ENCODE measurements at places on chromosomes 2 and 18.

DNA sequence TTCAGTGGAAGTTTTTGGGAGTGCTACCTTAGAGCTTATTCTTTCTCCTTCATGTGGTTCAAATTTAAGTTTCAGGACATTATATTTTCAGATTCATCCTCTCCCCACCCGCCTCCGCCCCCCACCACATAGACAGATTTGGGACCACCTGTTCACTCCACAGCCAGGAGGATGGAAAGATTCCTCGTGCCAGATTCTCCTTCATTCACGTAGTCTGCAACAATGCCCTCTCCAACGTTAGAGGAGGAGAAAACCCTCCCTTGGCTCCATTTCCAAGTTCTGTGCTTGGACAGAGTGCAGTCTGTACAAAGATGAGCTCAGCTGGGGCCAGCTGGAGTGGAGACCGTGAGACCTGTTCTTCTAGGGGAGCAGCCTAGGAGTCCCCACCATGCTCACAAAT, 26.2 kb downstream of the POU3F3 start:
- no peak for DNase-seq

DNA sequence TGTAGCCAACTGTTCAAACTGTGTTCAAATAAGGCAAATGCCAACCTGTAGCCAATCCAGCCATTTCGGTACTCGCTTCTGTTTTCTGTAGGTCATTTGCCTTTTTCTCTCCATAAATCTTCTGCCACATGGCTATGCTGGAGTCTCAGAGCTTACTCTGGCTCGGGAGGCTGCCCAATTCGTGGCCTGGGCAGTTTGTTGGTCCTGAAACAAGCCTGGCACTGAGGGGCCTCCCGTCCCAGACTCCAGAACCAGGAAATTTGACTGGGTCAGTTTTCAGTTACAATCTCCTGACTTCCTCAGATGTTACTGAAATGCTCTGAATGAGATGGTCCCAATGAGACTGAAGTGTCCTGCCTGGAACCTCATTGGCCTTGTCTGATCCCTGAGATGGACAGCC, 120.8 kb upstream of the NPAS2 start:
- DNase-seq, result no peak

DNA sequence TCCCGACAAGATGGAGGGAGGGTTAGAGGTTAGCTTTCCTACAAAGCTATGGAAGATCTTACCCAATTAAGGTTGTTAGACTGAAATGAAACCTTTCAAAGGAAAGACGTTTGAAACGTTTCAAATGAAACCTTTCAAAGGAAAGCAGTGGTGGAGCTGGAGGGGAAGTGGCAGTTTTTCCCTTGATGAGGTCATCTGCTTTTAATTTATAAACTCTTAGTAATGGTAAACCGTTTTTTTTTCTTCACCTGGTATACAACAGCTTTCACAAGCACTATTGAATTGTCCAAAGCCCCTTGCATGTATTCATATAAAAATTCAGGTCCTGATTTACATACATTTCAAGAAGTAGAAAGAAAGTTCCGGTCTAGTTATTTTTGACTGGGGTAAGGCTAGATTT, 7.4 kb downstream of the PMAIP1 start:
- DNase-seq, result no peak

DNA sequence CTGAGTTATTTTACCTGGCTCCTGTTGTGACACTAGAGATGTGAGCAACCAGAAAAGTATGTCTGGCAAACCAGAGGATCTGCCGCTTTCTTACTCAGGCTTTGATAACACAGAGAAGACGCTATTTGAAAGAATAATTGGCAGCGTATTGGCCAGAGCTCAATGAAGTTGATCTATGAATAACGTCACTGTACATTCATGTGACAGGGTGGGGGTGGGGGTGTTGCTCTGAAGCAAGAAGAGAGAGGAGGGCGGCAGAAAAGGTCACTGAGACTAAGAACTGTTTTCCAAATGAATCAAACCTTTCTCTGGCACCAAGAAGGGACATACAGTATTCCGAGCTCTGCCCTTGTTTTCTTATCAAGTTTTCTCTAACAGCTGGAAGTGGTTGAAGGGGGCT, 1.7 kb upstream of the ONECUT2 start:
- no peak for DNase-seq

- DNase-seq, result no peak
These were observed 134.1 kb downstream of the ACOXL start for GRCh38 chr2:110866466-110866865.

- DNase-seq, result no peak
These were observed 233.4 kb downstream of the DYSF start for GRCh38 chr2:71686781-71687180.

GRCh38 chr2:74074487-74074886, 73.2 kb downstream of the BOLA3 start:
- no peak for DNase-seq
